Ascending aorta (tissue), 2 donors: ENCODE measurements at places on chromosomes 11 and 22. TPM values are rescaled to one million over a fixed set of nuclear protein-coding genes. Genes with fewer than 3 reads are reported as not detected.

The MYO18B gene
- 12.0 TPM for total RNA-seq

The PGA5 gene
- 2.0 TPM for total RNA-seq

The SDF2L1 gene
- total RNA-seq: 37.4 TPM

The NLRP6 gene
- not detected for total RNA-seq

The SLN gene
- total RNA-seq: not detected

The POTEH gene
- total RNA-seq: not detected

The OR52D1 gene
- not detected for total RNA-seq

The L3MBTL2 gene
- total RNA-seq: 33.3 TPM

The FOLH1 gene
- not detected for total RNA-seq

The RFPL1 gene
- not detected for total RNA-seq

The BACE1-AS gene
- total RNA-seq: 6.8 TPM

The USP2 gene
- not detected for total RNA-seq

The CCDC157 gene
- total RNA-seq: 7.0 TPM

The GRM5 gene
- total RNA-seq: 10.2 TPM

The OR8A1 gene
- not detected for total RNA-seq

The OR52A1 gene
- not detected for total RNA-seq

The FAM111A gene
- total RNA-seq: 54.3 TPM

The NCF4 gene
- 13.7 TPM for total RNA-seq

The SPI1 gene
- 98.2 TPM for total RNA-seq

The PTS gene
- 13.5 TPM for total RNA-seq

The CCDC116 gene
- total RNA-seq: not detected

The CD44 gene
- 188 TPM for total RNA-seq

The SCN3B gene
- total RNA-seq: 4.7 TPM

The FANCF gene
- 0.32 TPM for total RNA-seq

The PRSS23 gene
- 184 TPM for total RNA-seq

The MOV10L1 gene
- not detected for total RNA-seq

The ARHGAP42 gene
- total RNA-seq: 4.7 TPM

The MISFA gene
- total RNA-seq: not detected

The ESAM gene
- 257 TPM for total RNA-seq

The MS4A5 gene
- not detected for total RNA-seq

The SLC1A2 gene
- total RNA-seq: 0.32 TPM

The CWF19L2 gene
- 10.2 TPM for total RNA-seq

The RASD2 gene
- 6.6 TPM for total RNA-seq

The TTC36 gene
- 30.4 TPM for total RNA-seq

The TCIRG1 gene
- total RNA-seq: 385 TPM

The CRYAB gene
- 288 TPM for total RNA-seq

The KRTAP5-10 gene
- not detected for total RNA-seq

The MIOX gene
- total RNA-seq: not detected

The PRODH gene
- total RNA-seq: 1.4 TPM

The SPON1 gene
- total RNA-seq: 37.8 TPM

The CFAP300 gene
- total RNA-seq: not detected
